ENCODE measurements at places on chromosomes 13 and 19.

GRCh38 chr19:1069009-1069779 is 2.2 kb downstream of the ARHGAP45 start:
- no peak for DNase-seq

GRCh38 chr13:19382111-19382510 is 179.2 kb downstream of the TPTE2 start:
- no peak for DNase-seq

DNA sequence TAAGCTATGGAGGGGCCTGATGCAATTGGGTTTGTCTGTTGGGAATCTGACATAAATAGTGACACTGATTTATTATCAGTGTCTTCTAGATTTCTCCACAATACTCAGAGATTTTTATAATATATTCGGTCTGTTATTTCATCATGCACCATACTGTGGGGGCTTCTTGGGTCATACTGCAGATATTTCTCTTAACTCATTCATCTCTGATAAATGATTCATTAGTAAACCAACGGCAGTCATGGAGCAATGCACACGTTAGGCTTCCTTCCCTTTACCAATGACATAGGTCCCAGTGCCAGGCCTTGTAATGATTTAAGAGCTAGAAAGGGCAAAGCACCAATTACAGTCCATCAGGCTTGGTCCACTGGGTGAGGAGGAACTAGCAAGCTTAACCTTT is 53.6 kb downstream of the FAM216B start:
- DNase-seq: no peak

- no peak for DNase-seq
Observed at GRCh38 chr13:93286047-93286446, 59.4 kb downstream of the GPC6 start.

DNA sequence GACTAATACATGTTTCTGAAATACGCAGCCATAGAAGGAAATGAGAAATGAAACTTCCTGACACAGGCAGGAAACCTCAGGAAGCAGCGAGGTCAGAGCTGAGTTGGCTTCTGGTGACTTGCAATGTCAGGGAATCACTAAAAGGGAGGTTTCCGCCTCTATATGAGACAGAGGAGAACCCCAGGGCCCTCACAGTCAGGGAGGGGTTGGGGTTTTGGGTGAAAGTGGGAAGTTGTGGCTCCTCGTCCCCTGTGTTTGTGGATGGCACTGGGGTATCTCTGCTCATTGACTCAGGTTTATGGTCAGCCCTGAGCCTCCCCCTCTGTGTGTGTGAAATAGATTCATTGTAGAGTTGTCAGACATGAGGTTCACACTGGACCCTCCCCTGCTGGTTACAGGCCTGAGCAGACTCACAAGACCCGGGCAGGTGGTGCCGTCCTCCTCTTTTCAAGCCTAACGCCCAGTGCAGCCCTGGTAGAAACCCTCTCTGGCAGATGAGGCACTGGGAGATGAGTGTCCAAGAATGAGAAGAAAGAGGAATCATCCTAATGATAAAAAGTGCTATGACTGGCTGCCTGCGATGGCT is 5.5 kb upstream of the LILRA6 start:
- DNase-seq: no peak

GRCh38 chr19:52936954-52937325 is 13.7 kb upstream of the ZNF888 start:
- no peak for DNase-seq

GRCh38 chr13:88979465-88980175 is 1308.4 kb downstream of the SLITRK5 start:
- no peak for DNase-seq

GRCh38 chr19:14450168-14450874 is 17.2 kb downstream of the PKN1 start:
- DNase-seq: no peak

DNA sequence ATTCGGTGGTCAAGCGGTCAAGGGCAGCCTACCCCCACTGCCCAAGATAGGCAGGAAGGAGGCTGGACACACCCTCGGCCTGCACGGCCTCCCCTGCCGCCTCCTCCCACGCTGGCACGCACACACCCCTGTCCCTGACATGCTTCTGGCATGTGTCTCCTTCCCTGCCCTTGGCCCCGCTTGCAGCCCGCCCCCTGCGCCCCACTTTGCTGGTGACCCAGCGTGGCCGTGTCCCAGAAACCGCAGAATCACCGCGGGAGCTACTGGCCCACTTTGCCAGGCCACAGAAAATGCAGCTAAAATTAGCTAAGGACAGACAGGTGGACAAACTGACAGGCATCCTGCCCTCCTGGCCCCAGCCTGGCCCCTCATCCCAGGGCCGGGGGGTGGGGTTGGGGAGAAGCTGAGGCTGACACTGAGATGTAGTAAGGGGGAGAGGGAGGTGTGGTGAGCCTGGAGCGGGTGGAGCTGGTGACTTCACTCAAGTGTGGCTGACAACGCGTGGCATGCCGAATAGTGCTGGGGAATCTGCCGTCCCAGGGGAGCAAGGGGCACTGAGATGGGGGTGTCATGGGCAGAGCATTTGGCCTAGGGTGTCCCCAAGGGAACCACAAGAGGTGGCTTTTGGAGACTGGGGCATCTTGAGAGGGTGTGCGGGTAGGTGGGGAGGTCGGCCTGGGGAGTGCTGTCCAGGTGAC is 2.4 kb downstream of the SHANK1 start:
- DNase-seq: no peak

DNA sequence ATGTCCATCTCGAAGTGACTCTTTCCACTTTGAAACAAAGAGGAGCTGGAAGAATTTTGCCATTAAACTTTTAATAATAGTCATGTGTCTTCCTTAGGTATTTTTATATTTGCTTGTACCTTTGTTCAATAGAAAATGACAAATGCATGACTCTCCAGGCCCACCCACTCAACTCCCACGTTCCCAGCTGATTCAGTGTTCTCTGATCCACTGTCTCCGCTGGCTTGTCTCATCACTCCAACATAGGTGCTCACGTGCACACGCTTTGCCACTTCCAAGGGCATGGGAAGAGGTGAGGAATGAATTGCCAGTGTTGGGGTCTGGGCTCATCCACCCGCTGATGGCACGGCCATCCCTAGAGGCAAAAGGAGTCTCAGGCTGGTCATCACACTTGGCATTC is 24.5 kb downstream of the RASL11A start:
- no peak for DNase-seq

- no peak for DNase-seq
Observed at GRCh38 chr13:66845393-66845792, 384.7 kb downstream of the PCDH9 start.

GRCh38 chr13:48775285-48775684 is 121.6 kb downstream of the CYSLTR2 start:
- no peak for DNase-seq

DNA sequence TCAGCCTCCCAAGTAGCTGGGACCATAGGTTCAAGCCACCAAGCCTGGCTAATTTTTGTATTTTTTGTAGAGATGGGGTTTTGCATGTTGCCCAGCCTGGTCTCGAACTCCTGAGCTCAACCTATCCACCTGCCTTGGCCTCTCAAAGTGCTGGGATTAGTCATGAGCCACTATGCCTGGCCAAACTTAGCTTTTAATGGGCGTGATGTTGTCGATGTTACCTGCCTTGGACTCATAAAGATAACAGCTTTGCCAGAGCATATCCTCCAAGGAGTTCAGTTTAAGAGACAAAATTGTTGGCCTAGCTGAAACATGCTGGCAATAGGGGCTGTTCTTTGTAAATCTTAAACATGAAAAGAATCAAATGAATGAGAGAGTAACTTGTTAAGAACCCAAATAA is 13.1 kb downstream of the POLR1D start:
- no peak for DNase-seq

DNA sequence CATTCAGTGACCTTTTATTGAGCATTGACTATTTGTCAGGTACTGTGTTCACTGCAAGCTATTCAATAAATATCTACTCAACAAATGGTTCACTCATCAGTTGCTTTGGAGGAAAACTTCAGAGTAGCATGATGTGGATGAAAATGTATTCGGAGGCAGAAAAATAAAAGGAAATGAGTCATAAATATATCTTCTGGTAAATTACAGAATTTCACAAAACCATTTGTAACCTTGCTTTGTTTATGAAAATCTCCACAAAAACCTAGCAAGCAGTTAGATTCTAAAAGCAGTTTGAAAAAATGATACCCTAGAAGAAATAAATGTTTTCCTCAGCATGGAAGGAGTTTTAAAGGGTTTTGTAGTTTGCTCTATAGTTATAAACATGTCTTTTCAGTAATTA is 399.6 kb downstream of the LMO7 start:
- no peak for DNase-seq

GRCh38 chr19:8561075-8561764 is 16.0 kb downstream of the MYO1F start:
- no peak for DNase-seq

DNA sequence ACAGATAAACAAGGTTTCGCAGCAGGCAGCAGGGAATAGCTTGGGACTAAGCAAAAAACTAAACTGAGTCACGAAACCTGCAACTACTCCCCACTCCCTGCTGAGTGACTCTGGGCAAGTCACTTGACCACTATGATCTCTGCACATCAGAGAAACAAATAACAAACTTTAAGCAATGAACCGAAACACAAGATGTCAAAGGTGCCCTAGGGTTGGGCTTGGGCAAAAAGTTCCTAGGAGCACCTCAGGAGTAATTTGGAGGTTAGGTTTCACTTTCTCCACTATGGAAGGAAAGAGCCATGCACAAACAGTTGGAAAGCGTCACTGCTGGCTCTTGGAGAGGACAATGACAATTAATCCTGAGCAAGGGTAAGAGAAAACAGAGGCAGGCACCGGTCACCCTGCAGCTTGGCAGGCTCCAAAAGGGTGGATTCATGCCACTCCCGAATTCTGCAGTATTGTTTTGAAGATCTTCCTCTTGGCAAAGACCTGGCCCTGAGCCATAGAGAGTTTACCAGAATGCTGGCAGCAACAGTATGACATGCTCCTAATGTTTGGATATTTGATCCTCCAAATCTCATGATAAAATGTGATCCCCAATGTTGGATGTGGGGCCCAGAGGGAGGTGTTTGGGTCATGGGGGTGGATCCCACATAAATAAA is 60.3 kb downstream of the CRYL1 start:
- no peak for DNase-seq

Measured in GM18507 (cell line).